ENCODE measurements at places on chromosomes 4 and X. TPM values are rescaled to one million over a fixed set of nuclear protein-coding genes. Genes with fewer than 3 reads are reported as not detected.

DCAF8L2 gene
- total RNA-seq: not detected

C4orf51 gene
- not detected for total RNA-seq

DNA sequence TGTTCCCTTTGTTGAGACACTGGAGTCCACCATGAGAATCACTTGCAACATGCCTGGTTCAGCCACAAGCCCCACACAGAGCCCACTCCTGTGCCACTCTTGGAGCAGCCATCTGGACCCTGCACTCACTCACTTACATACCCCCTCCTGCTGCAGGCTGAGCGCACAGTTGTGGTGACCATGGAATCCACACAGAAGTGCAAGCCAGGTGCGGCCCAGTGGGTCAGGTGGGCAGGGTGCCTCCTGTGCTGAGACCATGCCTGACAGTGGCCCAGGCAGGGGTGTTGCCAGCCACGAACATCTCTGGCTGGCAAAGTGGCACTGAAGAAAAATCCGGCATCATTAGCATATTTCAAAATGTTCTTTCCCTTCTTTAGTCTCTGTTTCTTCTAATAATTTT lies 17.4 kb upstream of the CXorf51A start:
- no peak for DNase-seq

DNA sequence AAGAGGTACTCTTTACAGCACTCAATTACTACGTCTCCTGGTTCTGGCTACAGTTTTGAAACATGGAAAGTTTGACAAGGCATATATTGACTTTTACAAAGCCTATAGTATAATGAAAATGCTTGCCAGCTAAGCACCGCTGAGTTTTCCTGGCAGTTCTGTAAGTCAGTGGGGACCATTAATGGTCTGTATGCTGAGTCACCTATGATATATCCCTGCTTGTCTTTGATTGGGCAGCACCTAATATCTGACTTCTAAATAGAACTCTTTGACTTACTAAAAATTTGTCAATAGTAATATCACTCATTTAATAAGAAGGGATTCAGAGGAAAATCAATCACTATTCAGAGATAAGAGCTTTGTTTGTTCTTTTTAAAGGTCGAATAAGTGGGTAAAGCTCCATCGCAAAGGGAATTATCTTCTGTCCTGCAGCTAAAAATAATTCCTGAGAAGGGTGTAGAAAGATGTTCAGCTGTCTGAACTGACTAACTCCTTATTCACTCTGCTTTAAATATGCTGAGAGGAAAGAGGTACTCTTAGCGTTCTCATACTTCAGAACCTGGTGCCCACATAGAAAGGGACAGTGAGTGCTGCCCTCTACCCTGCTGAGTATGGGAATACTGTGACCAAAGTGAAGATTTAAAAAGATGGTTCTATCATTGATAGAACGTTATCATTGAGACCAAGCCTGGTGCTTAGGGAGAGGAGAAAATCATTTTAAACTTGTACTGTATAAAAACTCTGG lies 959 bp downstream of the SMPX start:
- DNase-seq: no peak

- DNase-seq: no peak
Observed at GRCh38 chr4:70739496-70740337, 18.0 kb downstream of the RUFY3 start.

GRCh38 chrX:101595739-101596419 lies 21.9 kb downstream of the ARMCX6 start:
- no peak for DNase-seq

- DNase-seq: no peak
Observed at GRCh38 chr4:148998719-148999118, 556.5 kb upstream of the NR3C2 start.

Data from T-cell (primary cell).